ENCODE measurements at places on chromosomes 16 and 17. TPM values are rescaled to one million over a fixed set of nuclear protein-coding genes. Genes with fewer than 3 reads are reported as not detected.

Gene TMEM235
- not detected for total RNA-seq

Gene NTN3
- total RNA-seq = under 0.01 TPM

Gene CIITA
- 14.3 TPM for total RNA-seq

Gene SYCE1L
- 0.15 TPM for total RNA-seq

Gene KRTAP4-5
- not detected for total RNA-seq

Gene FAM20A
- total RNA-seq = not detected

Gene SGCA
- not detected for total RNA-seq

Gene RPH3AL
- total RNA-seq = 0.46 TPM

Gene NPIPB6
- 3.3 TPM for total RNA-seq

Gene DPEP1
- total RNA-seq = not detected

Gene HS3ST3A1
- total RNA-seq = 0.34 TPM

Gene HSF4
- 31.0 TPM for total RNA-seq

Data from melanocyte of skin (primary cell).